ENCODE measurements at places on chromosomes 12 and 14. TPM values are rescaled to one million over a fixed set of nuclear protein-coding genes. Genes with fewer than 3 reads are reported as not detected.

- DNase-seq = no peak
- H3K4me3 ChIP-seq = no peak overlapping the region
- no peak overlapping the region for H3K27ac ChIP-seq
- H3K4me1 ChIP-seq = no peaks in the 10 kb centered on the region
Measured at GRCh38 chr12:19215115-19215514, 85.6 kb downstream of the PLEKHA5 start.

- H3K4me3 ChIP-seq = no peak overlapping the region
- no peak overlapping the region for H3K27ac ChIP-seq
- DNase-seq = no peak
- no peaks in the 10 kb centered on the region for H3K27me3 ChIP-seq
Measured at GRCh38 chr14:50578433-50578832, 18.5 kb downstream of the ATL1 start.

GRCh38 chr12:11697670-11698387, 48.4 kb downstream of the ETV6 start:
- H3K27ac ChIP-seq = peak overlapping the region; percentile 82
- H3K36me3 ChIP-seq = no peaks in the 10 kb centered on the region
- DNase-seq = no peak
- peaks cover 33% of the 10 kb centered on the region for H3K4me1 ChIP-seq
- no peak overlapping the region for H3K4me3 ChIP-seq

GRCh38 chr12:106981788-106982187, 5.2 kb downstream of the MTERF2 start:
- H3K27me3 ChIP-seq = no peaks in the 10 kb centered on the region
- no peaks in the 10 kb centered on the region for H3K36me3 ChIP-seq
- H3K4me1 ChIP-seq = peaks cover 5% of the 10 kb centered on the region
- peak overlapping the region; percentile 73 for H3K27ac ChIP-seq
- no peak for DNase-seq

PGAM5 gene
- 20.2 TPM for total RNA-seq

DNA sequence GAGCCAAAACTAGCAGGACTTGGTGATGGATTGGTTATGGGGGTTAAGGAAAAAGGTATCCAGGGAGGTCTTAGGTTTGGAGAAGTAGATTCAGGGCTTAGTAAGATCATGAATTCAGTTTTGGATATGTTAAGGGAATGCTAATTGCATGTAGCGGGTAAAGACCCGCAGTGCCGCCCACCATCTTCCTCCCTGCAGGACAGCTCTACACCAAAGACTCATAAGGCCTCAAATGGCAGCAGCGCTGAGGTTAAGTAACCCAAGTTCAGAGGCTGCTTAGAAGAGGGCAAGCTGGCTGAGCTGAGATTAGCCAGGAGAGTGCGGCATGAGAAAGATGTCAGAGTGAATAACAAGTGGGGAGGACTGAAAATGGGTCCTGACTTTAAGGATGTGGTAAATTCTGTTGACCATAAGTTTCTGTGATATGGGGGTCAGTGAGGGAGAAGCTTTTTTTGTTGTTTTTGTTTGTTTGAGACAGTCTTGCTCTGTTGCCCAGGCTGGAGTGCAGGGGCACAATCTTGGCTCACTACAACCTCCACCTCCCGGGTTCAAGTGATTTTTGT, 26.2 kb downstream of the RAD9B start:
- no peaks in the 10 kb centered on the region for H3K4me1 ChIP-seq
- H3K27ac ChIP-seq = no peak overlapping the region
- no peak for DNase-seq
- no peaks in the 10 kb centered on the region for H3K27me3 ChIP-seq

PPP2R5C gene
- 102 TPM for total RNA-seq

DNA sequence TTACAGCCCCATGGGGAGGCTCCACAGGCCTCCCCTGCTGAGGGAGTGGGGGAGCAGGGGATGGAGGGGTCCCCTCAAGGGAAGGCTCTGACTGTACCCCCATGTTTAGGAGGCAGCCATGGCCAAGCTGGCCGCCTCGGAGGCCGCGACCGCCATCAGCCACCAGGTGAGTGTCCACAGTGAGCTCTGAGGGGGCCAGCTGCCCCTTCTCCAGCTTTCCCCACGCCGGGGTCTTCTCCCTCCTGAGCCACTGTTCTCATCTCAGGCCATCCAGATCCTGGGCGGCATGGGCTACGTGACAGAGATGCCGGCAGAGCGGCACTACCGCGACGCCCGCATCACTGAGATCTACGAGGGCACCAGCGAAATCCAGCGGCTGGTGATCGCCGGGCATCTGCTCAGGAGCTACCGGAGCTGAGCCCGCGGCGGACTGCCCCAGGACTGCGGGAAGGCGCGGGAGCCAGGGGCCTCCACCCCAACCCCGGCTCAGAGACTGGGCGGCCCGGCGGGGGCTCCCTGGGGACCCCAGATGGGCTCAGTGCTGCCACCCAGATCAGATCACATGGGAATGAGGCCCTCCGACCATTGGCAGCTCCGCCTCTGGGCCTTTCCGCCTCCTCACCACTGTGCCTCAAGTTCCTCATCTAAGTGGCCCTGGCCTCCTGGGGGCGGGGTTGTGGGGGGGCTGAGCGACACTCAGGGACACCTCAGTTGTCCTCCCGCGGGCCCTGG, 13.6 kb downstream of the ACADS start:
- DNase-seq = no peak
- H3K4me1 ChIP-seq = no peaks in the 10 kb centered on the region
- H3K36me3 ChIP-seq = peaks cover 6% of the 10 kb centered on the region
- no peaks in the 10 kb centered on the region for H3K27me3 ChIP-seq
- no peak overlapping the region for H3K27ac ChIP-seq

DNA sequence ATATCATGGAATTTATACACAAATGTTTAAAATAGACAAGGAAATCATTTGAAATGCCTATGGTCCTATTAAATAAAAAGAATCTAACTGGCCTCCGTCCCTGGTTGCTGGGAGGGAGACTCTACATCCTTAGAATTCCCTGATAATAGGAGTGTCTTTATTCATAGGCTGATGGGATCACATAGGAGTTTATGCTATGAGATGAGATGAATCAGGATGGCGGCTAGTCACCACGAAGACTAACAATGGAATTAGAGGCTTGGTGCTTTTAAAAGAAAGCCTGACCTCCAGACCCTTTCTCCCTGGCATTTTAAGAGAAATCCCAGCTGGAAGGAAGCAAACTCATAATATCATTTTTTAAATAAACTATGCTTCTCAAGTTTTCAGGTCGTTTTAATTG, 69.7 kb downstream of the SEC23A start:
- no peaks in the 10 kb centered on the region for H3K27me3 ChIP-seq
- no peak for DNase-seq
- no peaks in the 10 kb centered on the region for H3K4me1 ChIP-seq
- H3K27ac ChIP-seq = no peak overlapping the region
- H3K36me3 ChIP-seq = no peaks in the 10 kb centered on the region

RFX4 gene
- total RNA-seq = 0.64 TPM

- DNase-seq = no peak
- H3K36me3 ChIP-seq = no peaks in the 10 kb centered on the region
- H3K27me3 ChIP-seq = no peaks in the 10 kb centered on the region
- no peak overlapping the region for H3K27ac ChIP-seq
- no peaks in the 10 kb centered on the region for H3K4me1 ChIP-seq
Measured at GRCh38 chr12:105504286-105504685, 173.8 kb downstream of the C12orf75 start.

DNA sequence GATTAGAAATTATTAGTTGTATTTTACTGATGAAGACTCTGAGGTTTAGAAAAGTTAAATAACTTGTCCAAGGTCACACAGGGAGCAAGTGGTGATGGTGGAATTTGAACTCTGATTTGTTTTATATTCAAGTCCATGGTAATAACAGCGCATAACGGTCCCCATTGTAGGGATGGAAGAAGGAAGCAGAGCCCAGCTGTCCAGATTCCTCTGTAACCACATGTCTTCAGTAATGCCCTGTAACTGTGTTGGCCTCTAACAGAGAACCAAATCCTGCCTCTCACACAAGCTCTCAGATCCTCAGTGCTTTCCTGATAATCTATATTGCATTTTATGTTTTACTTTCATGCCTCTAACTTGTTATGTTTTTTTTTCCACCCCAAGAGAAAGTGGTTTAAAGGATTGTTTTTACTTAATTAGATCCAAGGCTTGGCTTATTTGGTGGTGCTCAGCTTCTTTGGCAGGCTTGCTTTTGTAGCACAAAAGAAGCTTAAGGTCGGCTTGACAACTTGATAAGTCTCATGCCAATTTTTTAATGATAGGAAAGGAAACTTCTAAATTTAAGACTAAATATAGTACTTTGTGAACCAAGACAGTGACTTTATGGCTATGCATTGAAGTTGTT, 105.1 kb upstream of the SEL1L start:
- no peaks in the 10 kb centered on the region for H3K4me1 ChIP-seq
- no peaks in the 10 kb centered on the region for H3K27me3 ChIP-seq
- H3K27ac ChIP-seq = no peak overlapping the region
- DNase-seq = no peak

DNA sequence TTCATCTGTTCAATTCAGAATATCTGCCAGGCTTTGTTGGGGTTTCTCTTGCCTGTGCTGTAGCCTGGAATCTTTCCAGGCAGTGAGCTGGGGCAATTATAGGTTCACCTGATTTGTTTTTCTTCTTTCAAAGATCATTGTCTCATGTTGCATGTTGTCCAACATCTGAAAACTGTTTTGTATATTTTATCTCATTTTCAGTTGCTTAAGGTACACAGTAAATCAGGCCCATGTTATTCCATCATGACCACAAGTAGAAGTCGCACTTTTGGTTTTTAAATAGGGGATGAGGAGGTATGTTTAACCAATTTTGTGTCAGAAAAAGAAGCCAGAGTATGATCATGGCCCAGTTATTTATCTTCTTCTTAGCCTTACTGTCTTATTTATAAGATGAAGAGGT, 24.9 kb upstream of the FUT8 start:
- H3K4me3 ChIP-seq = no peak overlapping the region
- no peaks in the 10 kb centered on the region for H3K4me1 ChIP-seq
- no peaks in the 10 kb centered on the region for H3K27me3 ChIP-seq
- no peak for DNase-seq
- no peak overlapping the region for H3K27ac ChIP-seq
- no peaks in the 10 kb centered on the region for H3K36me3 ChIP-seq

GRCh38 chr12:3000548-3001275, 41.5 kb downstream of the TEAD4 start:
- no peak overlapping the region for H3K4me3 ChIP-seq
- H3K4me1 ChIP-seq = no peaks in the 10 kb centered on the region
- H3K27me3 ChIP-seq = no peaks in the 10 kb centered on the region

POLE2 gene
- 5.6 TPM for total RNA-seq

DNA sequence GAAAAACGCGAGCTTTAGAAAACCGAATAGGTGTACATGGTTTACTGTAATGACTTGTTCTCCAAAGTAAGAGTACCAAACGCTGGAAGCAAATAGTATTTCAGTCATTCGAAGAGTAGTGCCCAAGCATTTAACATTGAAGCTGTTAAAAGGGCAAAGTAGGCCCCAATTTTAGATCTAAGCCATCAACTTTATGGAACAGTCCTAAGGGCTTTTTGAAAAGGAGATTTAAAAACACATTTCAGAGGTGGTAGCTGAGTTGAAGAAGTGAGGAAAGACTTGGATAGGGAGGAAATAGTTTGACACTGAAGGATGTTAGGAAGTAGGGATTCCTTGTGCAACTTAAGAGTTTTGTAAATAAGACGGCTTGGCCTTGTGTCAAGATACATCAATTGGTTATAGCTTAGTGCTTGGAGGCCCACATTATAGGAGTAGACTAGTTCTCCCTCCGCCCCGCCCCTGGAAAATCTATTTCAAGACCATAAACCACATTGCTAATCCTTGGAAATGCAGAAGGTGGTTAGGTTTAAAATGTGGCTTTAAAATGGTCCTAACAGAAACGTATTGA, 783 bp upstream of the TUBA1B start:
- H3K4me3 ChIP-seq = peak overlapping the region; percentile 100
- peak overlapping the region; percentile 100 for H3K27ac ChIP-seq
- no peaks in the 10 kb centered on the region for H3K27me3 ChIP-seq
- peaks cover 5% of the 10 kb centered on the region for H3K4me1 ChIP-seq
- H3K36me3 ChIP-seq = no peaks in the 10 kb centered on the region
- no peak for DNase-seq

DNA sequence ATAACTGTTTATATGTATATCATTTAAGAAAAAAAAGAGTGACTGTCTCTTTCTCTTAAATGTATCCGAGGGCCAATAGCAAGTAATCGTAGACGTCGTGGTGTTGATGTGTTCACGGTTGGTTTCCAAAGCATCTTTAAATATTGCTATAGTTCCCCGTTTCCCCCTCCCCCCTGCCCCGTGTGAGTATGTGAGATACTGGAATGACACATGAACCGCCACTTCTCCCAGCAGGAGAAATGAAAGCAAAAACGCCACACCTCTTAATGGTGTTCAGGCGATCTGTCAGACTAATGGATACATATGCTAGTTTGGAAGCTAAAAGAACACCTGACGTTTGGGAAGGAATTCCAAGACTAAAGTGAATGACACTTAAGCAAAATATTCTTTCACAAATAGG, 258.3 kb downstream of the FOXN3 start:
- no peaks in the 10 kb centered on the region for H3K4me1 ChIP-seq
- no peaks in the 10 kb centered on the region for H3K27me3 ChIP-seq
- no peak overlapping the region for H3K27ac ChIP-seq
- no peak overlapping the region for H3K4me3 ChIP-seq
- no peak for DNase-seq

- H3K27me3 ChIP-seq = no peaks in the 10 kb centered on the region
- no peak overlapping the region for H3K4me3 ChIP-seq
- no peaks in the 10 kb centered on the region for H3K36me3 ChIP-seq
- H3K4me1 ChIP-seq = no peaks in the 10 kb centered on the region
- H3K27ac ChIP-seq = peak overlapping the region; percentile 34
Measured at GRCh38 chr12:92446083-92446460, 256.7 kb upstream of the PLEKHG7 start.

GRCh38 chr14:40115583-40115982, 683.4 kb upstream of the FBXO33 start:
- H3K36me3 ChIP-seq = no peaks in the 10 kb centered on the region
- H3K27ac ChIP-seq = no peak overlapping the region
- DNase-seq = no peak
- no peaks in the 10 kb centered on the region for H3K4me1 ChIP-seq
- no peaks in the 10 kb centered on the region for H3K27me3 ChIP-seq

DNA sequence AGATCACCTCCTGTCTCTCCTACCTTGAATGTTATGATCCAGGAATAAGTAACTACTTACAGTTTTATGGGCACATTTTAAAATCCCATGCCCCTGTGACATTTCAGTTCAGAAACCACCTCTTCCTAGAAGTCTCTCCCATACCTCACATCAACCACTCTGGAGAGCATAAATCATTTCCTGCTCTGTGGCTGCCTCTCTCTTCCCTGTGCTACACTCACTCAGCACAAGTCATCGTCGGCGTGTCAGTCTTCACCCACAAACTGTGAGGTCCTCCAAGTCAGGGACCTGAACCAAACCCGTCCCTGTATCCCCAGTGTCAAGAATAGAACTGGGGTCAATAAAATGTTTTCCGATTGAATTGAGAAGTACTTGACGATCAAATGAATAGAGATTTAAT, 863.3 kb downstream of the BCL11B start:
- H3K36me3 ChIP-seq = no peaks in the 10 kb centered on the region
- no peaks in the 10 kb centered on the region for H3K27me3 ChIP-seq
- H3K4me3 ChIP-seq = no peak overlapping the region
- H3K4me1 ChIP-seq = no peaks in the 10 kb centered on the region
